ENCODE measurements at places on chromosomes 7 and 10. TPM values are rescaled to one million over a fixed set of nuclear protein-coding genes. Genes with fewer than 3 reads are reported as not detected.

The OR6B1 gene
- not detected for total RNA-seq

The TMEM178B gene
- 1.6 TPM for total RNA-seq

The TMEM213 gene
- not detected for total RNA-seq

The FBXO24 gene
- 0.15 TPM for total RNA-seq

The FAM237B gene
- not detected for total RNA-seq

The UCMA gene
- total RNA-seq: not detected

The RGR gene
- not detected for total RNA-seq

The HOXA7 gene
- total RNA-seq: 4.9 TPM

The SGMS1 gene
- 42.4 TPM for total RNA-seq

The CDH23 gene
- total RNA-seq: 2.0 TPM

The RARRES2 gene
- not detected for total RNA-seq

The SLC16A12 gene
- 0.05 TPM for total RNA-seq

The UTF1 gene
- total RNA-seq: not detected

The TMEM209 gene
- 13.7 TPM for total RNA-seq

The ANXA11 gene
- total RNA-seq: 142 TPM

The CALHM1 gene
- not detected for total RNA-seq

The RBP4 gene
- 8.8 TPM for total RNA-seq
